Mucosa of descending colon (tissue), 3 donors: ENCODE measurements at places on chromosomes 12 and 14. TPM values are rescaled to one million over a fixed set of nuclear protein-coding genes. Genes with fewer than 3 reads are reported as not detected.
A peak's percentile ranks its signal among the peaks of the same experiment; 100 is the strongest.

DNA sequence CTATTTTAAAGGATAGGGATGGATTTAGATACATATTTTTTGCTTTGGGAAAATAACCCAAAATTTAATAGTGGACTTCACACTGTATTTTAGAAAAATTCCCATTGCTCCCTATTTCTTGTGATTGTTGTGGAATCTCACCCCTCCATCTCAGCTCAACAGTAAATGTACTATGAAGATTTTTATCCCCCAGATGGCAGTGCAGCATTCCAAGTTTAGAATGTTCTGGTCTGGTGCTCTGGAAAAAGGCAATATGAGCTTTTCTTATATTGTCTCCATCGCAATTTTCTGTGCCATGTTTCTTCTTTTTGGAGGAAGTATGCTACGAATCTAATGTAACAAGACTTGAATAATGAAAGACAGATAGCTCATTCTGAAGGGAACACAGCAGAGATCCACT is 471.7 kb upstream of the SYT1 start:
- DNase-seq, result no peak

GRCh38 chr14:35121026-35121886 is 534 bp downstream of the PPP2R3C start:
- peak; percentile 48 for DNase-seq

DNA sequence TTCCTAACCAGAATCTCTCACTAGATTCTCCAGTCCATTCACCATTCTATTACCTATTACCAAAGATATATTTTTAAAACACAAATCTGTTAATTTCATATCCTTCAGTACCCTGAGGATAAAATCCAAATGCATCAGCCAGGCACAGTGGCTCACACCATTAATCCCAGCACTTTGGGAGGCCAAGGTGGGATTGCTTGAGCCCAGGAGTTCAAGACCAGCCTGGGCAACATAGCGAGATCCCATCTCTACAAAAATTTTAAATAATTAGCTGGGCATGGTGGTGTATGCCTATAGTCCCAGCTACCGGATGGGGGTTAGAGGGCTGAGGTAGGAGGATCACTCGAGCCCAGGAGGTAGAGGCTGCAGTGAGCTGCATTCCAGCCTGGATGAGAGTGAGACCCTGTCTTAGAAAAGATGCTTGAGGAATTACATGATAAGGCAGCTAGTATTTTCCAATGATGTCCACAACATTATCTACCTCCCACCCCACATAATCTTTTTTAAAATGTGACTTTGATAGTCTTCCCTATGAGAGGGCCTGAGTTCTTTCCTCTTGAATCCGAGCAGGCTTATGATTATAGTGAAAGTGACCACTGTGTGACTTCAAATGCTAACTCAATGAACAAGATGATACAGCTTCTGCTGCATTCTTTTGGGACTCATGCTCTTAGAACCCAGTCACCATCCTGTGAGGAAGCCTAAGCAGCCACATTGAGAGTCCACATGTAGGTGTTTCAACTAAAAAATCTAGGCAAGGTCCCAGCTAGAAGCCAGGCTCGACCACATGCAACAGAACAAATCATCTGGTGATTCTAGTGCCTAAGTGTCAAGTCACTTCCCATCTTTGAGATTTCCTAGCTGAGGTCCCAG is 18.0 kb downstream of the HECTD1 start:
- DNase-seq, result no peak

Gene LALBA
- total RNA-seq, result not detected

GRCh38 chr12:106205208-106206069 is 42.4 kb downstream of the CKAP4 start:
- no peak for DNase-seq

Gene OR4N5
- not detected for total RNA-seq

DNA sequence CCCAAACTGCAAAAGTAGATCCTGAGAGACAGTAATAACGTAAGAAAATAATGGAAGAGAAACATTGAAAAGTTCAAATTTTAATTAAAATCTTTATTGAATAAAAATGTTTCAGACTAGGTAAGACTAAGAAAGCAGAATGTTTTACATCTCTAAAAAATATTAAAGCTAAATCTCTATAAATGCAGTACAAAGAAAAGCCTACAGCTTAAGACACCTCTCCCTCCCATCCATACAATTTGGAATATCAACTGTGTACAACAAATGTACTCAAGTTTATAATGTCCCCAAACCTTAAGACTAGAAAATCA is 8.5 kb upstream of the CERS5 start:
- no peak for DNase-seq

Gene CEBPE
- not detected for total RNA-seq

Gene FSCB
- total RNA-seq, result not detected

DNA sequence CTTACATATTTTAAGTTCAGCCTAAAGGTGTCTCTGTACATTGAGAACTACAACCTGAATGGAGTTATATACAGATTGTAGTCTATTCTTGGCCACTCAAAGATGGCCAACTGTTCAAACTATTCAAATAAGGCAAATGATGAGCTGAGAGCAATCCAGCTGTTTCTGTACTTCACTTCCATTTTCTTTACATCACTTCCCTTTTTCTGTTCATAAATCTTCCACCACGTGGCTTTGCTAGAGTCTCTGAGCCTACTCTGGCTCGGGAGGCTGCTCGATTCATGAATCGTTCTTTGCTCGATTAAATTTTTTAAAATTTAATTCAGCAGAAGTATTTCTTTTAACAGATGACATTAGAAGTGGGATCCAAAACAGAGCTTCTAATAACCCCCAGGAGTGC is 879.7 kb downstream of the GALC start:
- DNase-seq, result no peak

Gene TMCC3
- 40.8 TPM for total RNA-seq

GRCh38 chr12:29744365-29744764 is 39.4 kb downstream of the TMTC1 start:
- DNase-seq, result no peak

GRCh38 chr14:69968681-69969080 is 89.5 kb downstream of the SMOC1 start:
- no peak for DNase-seq

GRCh38 chr12:24796876-24797275 is 152.0 kb downstream of the BCAT1 start:
- no peak for DNase-seq

Gene PDE3A
- total RNA-seq, result 47.2 TPM

Gene KRT83
- total RNA-seq, result not detected

GRCh38 chr12:56599797-56600196 is 30.3 kb downstream of the BAZ2A start:
- DNase-seq, result no peak

DNA sequence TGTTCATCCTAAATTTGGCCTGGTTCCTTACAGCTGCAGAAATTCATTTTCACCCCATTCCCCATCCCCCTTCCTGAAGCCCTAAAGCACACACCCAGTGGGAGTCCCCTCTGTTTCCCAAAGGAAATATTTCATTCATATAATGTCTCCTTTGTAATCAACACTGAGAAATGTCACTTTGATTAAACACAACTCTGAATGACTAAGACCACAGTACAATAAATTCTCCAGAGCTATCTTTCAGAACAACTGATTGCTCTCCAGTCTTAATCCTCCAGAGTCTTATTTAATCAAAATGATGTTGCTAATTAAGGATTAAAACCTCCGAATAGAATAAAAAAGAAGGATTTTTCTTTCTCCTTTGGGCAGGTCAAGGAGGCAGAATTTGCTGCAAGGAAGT is 6.4 kb downstream of the SLC15A5 start:
- DNase-seq, result no peak

Gene ACRBP
- total RNA-seq, result 3.0 TPM

DNA sequence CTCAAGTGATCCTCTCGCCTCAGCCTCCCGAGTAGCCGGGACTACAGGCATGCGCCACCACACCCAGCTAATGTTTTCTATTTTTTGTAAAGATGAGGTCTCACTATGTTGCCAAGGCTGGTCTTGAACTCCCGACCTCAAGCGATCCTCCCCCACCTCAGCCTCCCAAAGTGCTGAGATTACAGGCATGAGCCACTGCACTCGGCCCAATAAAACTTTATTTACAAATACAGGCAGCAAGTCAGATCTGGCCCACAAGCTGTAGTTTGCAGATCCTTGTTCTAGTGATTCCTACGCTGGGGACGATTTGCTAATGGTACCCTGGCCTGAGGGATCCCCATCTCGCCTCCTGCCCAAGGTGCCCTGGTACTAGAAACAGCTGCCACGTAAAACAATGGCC is 74.6 kb downstream of the CCDC88C start:
- no peak for DNase-seq

DNA sequence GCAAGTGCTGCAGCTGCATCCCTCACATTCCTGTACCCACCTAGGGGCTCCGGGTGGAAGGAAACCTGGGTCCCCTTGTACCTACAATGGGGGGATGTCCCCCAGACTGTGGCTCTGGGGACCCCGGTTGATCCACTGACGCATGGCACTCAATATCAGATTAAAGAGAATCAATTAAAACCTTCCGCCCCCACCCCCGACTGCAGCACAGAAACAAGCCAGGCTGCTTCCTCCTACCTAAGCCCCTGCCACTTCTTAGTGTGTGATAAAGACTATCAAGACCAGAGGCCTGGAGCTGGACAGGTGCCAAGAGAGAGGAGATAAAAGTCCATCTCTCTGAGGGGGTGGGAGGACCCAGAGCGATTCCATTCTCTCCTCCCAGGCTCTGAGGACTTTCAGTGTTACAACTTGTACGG is 28.2 kb upstream of the RPLP0 start:
- peak; percentile 55 for DNase-seq

DNA sequence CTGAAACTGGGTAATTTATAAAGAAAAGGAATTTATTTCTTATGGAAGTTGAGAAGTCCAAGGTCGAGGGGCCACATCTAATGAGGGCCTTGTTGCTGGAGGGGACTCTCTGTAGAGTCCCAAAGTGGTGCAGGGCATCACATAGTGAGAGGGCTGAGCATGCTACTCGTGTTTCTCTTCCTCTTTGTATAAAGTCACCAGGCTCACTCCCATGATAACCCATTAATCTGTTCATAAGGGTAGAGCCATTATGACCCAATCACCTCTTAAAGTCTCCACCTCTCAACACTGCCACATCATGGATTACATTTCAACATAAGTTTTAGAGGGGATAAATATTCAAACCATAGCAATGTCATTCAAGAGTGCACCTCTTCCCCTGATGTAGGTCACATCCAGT is 79.1 kb upstream of the ATP2B1 start:
- DNase-seq, result no peak
